Right lung (tissue), 10 donors: ENCODE measurements at places on chromosomes 7 and 10. TPM values are rescaled to one million over a fixed set of nuclear protein-coding genes. Genes with fewer than 3 reads are reported as not detected.
A peak's percentile ranks its signal among the peaks of the same experiment; 100 is the strongest.

NME8 gene
- polyA plus RNA-seq, result not detected

CPVL gene
- 13.3 TPM for polyA plus RNA-seq

CHPF2 gene
- 19.1 TPM for polyA plus RNA-seq

PRKAR1B gene
- 34.6 TPM for polyA plus RNA-seq

DGKI gene
- polyA plus RNA-seq, result 0.36 TPM

GOLGA7B gene
- 0.18 TPM for polyA plus RNA-seq

SLC26A4 gene
- 1.7 TPM for polyA plus RNA-seq

GRCh38 chr7:6442114-6442513 is 5.6 kb downstream of the DAGLB start:
- DNase-seq, result no peak

- DNase-seq, result no peak
Measured at GRCh38 chr7:103915680-103916357, 73.6 kb downstream of the RELN start.

DNA sequence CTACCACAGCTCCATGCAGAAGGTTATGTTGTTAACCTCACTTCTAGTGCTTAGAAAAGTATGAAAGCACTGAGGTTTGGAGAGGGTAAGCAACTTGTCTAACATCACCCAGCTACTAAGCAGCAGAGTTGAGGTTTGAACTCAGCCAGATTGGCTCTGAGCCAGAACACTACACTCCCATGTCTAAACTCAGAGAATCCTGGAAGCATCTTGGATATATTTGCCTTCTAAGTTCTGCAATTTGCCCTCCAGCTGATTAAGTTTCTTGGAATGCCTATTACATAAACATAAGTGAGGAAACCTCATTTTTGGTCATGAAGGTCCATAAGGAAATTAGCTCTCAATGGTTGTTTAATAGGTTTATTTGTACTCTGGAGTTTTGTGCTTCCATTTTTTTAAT is 78.1 kb upstream of the PHYHIPL start:
- peak; percentile 69 for DNase-seq

- DNase-seq, result no peak
Measured at GRCh38 chr7:1534330-1535099, 4.0 kb downstream of the MAFK start.

- no peak for DNase-seq
Measured at GRCh38 chr7:77822269-77822668, 23.7 kb downstream of the PHTF2 start.

DNA sequence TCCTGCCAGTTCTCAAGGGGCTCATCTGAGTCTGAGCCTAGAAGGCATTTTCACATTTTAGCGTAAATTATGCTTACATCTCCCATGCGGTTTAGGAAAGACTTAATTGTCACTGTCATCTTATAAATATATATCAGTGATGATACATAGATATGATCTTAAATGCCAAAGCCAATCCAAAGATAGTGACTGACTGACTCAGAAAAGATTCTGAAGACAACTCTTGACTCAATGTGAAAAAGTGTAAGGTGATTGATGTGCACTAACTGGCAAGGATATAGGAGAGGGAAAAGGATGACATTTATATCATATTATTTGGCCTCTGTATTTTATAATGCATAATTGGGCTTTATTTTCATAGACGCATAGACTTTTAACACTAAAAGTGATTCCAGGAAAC is 84.9 kb upstream of the LRRN3 start:
- DNase-seq, result no peak

GRCh38 chr10:83849150-83849549 is 290.2 kb upstream of the GHITM start:
- no peak for DNase-seq

GRCh38 chr7:51351661-51352060 is 35.1 kb upstream of the COBL start:
- no peak for DNase-seq

DNA sequence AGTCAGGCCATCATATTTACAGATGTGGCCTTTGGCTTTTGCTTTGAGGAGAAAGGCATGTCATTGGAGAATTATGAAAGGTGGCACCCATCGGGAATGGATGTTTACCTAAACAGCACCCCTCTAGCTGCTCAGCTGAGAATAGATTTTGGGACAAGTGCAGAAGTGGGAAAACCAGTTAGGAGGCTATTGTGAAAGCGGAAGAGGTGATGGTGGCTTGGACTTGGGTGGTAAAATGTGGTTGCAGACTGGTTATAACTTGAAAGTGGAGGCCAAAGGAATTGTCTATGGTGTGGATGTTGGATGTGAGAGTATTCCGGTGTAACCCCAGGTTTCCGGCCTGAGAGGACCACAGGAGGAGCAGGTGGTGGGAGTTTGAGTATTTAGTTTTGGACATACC is 5.2 kb upstream of the SLC12A9 start:
- DNase-seq, result no peak

- DNase-seq, result no peak
Measured at GRCh38 chr10:64286533-64286932, 765.3 kb downstream of the REEP3 start.

DNA sequence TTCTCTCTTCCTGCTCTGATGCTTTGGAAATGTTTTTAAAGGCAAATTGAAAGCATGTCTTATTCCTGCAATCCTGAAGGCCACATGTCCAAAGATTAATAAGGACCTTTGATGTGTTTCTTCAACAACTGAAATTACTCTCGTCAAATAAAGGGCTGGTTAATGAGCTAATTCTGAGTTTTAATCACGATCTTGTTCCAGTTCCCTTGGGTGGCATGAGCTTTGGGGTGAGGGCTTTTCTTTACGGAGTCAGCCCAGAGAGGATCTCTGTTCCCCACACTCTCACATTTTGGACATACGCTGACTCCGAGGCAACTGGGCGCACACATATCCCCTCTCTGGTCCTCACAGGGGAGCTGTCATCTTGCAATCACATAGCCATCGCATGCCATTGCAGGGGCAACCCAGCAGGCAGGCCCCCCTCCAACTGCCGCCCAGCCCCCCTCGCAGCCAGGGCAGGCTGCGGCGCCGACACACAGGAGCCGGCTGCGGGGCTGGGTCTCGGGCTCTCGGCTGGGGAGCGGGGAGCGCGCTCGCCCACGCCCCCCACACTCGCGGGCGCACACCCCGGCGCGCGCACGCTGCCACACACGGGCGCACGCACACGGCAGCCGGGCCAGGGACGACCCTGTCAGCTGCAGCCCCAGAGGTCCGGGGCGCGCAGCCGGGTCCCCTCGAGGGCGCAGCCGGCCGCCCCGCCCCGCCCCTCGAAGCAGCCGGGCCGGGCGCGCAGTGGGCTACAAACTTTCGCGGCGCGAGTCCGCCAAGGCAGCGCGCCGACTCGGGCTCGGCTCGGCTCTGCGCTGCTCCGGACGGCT is at the start of gene GDF10:
Gene GDF10, plus strand, starts transcription at position 587 of the 818 bp plus-strand sequence. CDS start 455 bp downstream, outside the sequence.
- DNase-seq, result peak; percentile 43

DNA sequence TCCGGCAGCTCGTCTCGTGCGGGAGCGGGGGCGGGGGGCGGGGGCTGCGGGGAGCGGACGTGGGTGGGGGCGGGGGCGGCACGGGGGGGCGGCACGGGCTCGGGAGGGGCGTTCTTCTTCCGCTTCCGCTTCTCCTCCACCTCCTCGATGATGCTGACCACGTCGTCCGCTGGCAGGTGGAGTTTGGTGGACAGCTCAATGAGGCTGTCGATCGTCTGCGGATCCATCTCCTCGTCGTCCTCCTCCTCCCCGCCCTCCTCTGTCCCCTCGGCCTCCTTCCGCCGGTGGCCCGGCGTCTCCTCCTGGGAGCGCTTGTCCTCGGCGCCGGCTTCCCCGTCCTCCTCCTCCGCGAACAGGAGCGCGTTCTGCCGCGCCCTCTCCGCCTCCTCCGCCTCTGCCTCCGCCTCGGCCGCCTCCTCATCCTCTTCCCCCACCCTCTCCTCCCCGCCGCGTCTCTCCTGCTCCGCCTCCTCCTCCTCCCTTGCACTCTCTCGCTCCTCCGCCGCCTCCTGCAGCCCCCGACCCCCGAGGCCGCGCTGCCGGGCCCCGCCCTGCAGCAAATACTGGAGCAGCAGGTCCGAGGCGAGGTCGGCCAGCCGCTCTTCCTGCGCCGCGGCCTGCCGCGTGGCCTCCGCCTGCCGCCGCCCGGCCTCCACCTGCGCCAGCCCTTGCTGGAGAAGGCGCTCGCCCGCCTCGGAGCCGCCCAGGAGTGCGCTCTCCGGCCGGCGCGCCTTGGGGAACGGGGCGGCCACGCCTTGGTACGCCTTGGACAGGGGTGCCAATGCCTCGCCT is 1.9 kb downstream of the VGF start:
- DNase-seq, result no peak

DNA sequence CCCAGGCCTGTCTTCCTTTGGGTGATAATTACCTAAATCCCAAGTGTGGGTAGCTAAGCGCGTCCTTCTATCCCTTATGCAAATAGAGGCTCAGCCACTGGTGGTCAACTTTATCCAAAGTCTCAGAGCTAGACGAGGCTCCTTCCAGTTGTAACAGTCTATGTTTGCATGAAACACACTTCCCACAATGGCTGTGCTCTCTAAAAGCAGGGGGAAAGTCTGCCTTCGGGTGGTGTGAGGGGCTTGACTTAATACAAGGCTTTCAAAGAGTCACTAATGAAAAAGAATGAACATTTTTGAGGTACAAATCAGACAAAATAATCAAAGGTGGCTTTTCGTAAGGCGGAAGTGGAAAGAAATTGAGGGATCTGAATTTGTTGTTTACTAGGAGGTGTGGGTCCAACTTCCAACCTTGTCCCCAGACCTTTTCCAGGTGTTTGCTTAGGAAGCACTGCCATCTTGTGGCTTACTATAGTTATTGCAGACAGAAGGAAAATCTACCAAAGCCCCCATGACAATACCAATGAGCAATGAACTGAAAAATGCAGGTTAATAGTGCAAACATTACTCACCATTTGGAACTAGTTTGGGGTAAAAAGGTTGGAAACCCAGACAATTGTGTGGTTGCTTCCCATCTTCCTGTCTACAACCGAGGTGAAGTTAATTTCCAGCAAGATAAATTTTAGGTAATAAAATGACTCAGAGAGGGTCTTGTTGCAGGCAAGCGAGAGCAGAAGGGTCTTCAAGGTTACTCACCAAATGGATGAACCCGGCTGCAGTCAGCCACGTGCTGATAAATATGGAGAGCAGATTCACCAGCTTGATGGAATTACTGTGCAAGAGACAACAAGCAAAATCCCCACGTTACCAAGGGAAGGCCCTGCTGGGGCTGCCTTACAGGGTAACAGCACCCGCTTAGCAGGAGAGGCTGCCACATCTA is 525.7 kb downstream of the KCNMA1 start:
- DNase-seq, result peak; percentile 50
